ENCODE measurements at places on chromosomes 7 and 10.
A peak's percentile ranks its signal among the peaks of the same experiment; 100 is the strongest.

- DNase-seq: no peak
These were observed 94.5 kb downstream of the RELN start for GRCh38 chr7:103894656-103895596.

- DNase-seq: no peak
These were observed 94.5 kb downstream of the PPP1R3A start for GRCh38 chr7:113824117-113824823.

GRCh38 chr10:77101341-77101740 lies 536.3 kb downstream of the KCNMA1 start:
- no peak for DNase-seq

- no peak for DNase-seq
These were observed 758.3 kb downstream of the KCNMA1 start for GRCh38 chr10:76879116-76879913.

- no peak for DNase-seq
These were observed 45.3 kb upstream of the MYL10 start for GRCh38 chr7:101674439-101674838.

- DNase-seq: no peak
These were observed 6.8 kb downstream of the MYO1G start for GRCh38 chr7:44971902-44972441.

- DNase-seq: no peak
These were observed 868.1 kb upstream of the AUTS2 start for GRCh38 chr7:68730194-68730593.

DNA sequence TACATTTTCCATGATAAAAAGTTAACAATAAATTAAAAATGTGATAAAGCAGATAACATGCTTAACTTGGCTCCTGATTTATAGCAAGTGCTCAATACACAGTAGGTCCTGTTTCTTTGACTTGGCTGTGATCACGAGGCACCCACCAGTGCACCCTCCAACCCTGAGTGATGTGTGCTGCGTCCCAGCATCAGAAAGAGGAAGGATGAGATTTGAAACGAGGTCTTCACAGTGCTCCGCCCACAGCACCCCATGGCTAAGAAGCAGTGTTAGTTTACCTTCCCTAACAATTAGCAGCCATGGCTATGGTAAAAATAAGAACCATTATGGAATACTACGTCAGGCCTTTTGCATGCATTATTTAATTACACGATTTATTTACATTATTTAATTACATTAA lies 292.0 kb upstream of the ZMIZ1 start:
- no peak for DNase-seq

DNA sequence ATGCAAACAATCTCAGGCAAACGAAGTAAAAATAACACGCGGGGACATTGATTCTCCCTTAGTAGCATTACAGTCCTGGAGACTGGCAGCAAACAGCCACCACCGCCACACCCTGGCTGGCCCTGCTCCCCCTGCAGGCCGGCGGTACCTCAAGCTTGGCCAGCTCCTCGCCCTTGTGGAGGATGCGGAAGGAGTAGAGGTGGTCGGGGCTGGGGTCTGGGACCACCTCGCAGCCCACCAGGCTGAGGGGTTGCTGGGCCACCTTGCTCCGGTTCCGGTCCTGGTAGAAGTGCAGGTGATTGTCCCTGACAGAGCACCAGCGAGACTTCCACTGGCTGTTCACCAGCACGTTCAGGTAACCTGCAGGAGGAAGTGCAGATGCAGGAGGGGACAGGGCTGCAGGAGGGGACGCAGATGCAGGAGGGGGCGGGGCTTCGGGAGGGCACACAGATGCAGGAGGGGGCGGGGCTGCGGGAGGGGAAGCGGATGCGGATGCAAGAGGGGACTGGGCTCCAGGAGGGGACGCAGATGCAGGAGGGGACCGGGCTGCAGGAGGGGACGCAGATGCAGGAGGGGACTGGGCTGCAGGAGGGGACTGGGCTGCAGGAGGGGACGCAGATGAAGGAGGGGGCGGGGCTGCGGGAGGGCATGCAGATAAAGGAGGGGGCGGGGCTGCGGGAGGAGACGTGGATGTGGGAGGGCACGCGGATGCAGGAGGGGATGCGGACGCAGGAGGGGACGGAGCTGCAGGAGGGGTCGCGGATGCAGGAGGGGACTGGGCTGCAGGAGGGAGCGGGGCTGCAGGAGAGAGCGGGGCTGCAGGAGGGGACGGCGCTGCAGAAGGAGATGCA lies 65.7 kb downstream of the VWA2 start:
- DNase-seq: peak; percentile 70

- no peak for DNase-seq
These were observed 10.6 kb upstream of the GRB10 start for GRCh38 chr7:50793120-50793946.

- DNase-seq: no peak
These were observed 11.1 kb upstream of the IL15RA start for GRCh38 chr10:5988336-5988920.

- no peak for DNase-seq
These were observed 734.6 kb upstream of the SORCS1 start for GRCh38 chr10:107899075-107899474.

GRCh38 chr10:1923586-1923985 lies 186.3 kb upstream of the ADARB2 start:
- DNase-seq: no peak

DNA sequence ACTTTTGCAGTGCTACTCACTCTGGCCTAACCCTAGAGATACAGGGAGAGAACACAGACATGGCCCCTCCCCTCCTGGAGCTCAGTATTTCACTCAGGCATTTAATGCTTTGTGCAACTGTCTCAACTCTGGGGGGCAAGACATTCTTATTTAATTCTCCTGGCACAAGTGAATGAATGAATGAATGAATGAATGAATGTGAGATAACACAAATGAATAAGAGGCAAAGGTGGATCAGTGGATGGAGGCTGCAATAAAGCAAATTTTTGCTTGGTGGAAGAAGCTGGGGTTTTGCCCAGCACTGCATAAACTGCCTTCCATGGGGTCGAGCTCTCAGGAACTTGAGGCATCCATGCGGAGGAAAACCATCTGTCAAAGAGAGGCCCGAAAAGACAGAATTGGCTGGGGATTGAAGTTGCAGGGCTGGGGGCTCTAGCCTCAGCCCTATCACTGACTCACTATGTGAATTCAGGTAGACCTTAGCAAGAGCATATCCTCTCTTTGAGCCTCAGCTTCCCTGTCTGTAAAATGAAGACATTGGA lies 441.4 kb upstream of the ZMIZ1 start:
- no peak for DNase-seq

- DNase-seq: no peak
These were observed 44.5 kb downstream of the HHEX start for GRCh38 chr10:92734301-92734700.

DNA sequence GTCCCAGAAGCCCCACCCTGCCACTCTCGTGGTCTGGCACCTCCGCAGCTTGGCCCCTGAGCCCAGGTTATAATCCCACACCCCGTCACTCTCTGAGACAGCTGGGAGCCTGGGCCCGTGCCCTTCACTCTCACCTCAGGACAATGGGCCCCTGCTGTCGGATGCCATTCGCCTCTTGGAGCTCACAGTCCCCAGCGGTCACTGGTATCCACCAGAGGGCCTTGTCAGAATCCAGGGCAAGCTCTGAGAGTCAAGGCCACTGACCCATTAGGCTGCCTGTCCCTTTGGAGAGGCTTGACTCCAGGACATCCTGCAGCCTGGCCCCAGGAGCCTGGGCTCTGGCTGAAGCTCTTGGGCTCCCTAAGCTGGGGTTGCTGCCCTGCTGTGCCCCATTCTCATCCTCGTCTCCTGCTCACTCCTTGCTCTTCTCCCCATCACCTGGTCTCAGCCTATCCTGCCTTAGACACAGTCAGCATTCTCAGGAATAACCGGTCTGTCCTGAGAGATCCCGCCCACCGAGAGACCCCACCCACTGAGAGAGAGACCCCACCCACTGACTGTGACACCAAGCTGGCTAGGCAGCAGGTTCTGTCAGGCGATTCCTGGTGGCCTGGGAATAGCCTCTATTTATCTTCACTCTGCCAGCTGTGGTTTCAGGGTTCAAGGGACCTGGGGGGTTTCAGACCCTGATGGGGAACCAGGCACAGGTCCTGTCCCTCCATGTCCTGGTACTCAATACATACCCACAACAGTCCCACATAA lies 27.7 kb downstream of the CPXM2 start:
- DNase-seq: no peak

DNA sequence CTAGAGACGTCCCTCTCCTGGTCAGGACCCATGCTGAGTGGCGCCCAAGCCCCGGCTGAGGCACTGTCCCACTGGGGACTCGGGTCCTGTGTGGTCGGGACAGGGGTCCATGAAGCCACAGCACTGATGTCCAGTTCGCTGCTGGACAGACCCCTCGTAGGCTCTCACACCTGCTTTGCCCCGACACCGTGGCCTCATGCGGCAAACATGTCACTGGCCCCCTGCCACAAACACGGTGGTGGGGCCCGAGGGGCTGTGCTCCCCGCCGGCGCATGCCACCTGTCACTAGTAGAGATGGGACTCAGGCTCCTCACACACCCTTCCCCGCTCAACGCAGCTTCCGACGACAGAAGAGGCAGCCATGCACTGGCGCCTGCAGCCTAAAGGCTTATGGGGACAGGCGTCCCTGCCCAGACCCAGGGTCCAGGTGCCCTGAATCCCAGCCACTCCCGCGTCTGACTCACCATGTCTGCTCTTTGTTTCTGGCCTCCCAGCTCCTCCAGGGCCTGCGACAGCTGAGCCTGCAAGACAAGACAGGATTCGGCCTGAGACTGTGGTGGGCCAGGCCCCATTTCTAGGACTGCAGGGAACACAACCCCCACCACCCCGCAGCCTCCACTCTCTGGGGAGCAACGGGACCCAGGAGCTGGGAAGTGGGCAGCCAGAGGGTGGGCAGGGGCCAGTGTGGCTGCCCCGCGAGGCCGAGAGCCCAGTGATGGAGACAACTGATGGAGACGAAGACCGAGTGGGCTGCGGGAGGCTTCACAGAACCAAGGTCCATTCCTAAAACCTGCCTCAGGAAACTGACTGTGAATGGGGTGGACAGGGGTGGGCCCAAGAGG lies 230.9 kb downstream of the MAD1L1 start:
- no peak for DNase-seq

DNA sequence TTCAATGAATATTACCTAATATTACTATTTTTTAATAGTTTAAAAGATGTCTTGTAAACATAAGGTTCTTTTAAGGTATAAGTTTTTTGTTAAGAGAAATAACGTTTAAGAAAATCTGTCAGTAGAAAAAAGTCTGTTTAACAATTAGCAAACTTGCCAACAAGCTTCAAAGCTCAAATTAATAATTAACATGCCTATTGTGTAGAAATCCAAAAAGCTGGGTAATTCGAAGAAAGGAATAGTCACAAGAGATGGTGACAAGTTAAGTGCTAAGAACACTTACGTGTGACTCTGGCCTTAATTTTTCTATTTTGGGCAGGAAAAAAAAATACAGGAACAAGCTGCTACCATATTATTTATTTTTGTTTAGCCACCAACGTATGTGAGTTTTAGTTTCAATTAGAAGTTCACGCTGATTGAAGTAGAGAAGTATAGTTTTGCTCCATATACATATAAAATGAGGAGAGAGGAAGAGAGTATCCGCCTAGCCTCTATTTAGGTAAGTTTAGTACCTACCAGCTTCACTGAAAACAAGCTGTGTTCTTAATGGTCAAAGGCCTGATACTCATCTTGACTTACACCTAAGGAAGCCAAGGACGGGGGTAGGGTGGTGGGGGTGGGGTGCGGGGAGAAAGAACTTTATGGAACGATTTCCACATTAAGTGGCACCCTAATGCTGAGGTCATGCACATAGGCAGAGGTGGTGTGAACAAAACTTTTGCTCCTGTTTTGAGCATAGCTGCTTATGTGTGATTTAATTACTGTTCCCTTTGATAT lies 43.4 kb upstream of the AGBL3 start:
- DNase-seq: no peak

- peak; percentile 3 for DNase-seq
These were observed 610.4 kb downstream of the IPMK start for GRCh38 chr10:57657164-57657765.

DNA sequence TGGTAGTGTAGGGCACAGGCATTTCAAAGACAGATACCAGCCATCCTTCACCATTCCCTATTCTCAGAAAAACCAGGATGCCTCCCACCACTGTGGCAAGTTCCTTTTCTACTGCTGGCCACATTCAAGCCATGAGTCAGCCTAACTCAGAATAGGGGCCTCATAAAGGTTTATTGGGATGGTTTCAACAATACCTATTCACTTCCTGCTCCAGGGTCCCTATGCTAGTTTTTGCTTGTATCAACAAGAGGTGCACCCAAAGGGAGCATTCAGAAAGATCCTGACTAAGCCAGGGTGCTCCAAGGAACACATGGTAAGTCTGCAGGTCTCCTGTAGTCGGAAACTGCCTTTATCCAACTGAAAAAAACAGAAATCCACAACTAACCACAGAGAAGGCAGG lies 76.9 kb upstream of the EGR2 start:
- DNase-seq: no peak

GRCh38 chr7:102122026-102122425 lies 164.6 kb upstream of the SH2B2 start:
- no peak for DNase-seq

GRCh38 chr10:47452495-47453140 lies 31.3 kb downstream of the ANXA8 start:
- no peak for DNase-seq

- DNase-seq: no peak
These were observed 212.6 kb downstream of the WDR37 start for GRCh38 chr10:1268831-1269230.
